ENCODE measurements at places on chromosomes 2 and 18.

GRCh38 chr2:139165041-139165440 is 384.9 kb upstream of the NXPH2 start:
- no peak for DNase-seq

DNA sequence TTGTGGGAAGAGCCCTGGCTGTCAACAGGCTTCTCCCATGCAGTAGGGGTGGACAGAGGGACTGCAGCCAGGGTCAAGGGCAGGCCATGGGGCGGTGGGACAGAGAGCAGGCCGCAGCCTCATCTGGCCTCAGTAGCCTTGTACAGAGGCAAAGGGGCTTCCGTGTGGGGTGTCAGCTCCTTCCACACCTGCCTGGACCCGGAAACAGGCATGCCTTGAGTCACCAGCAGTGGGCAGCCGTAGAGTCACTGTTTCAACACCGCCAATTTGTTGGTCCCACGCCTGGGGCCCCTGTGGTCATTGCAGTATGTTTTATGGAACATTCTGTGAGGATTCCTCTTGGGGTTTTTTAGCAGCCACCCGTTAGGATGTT is 173.0 kb downstream of the SMAD7 start:
- no peak for DNase-seq

DNA sequence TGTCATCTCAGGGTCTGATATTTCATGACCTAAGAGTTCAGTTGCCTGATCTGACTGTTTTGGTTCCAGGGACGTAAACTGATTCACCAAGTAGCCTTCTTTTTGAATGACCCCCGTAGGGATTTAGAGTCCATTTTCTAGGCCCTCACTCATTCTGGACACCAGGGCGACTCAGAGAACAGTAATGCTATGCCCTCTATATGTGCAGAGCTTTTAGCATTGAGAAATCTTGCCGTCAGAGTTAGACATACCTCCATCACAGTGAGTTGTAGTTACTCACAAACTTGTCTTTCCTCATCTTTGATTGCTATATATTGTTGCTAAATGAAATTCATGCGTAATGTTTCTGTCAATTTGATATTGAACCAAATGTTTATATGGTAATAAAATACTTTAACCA is 92.3 kb downstream of the OSBPL6 start:
- no peak for DNase-seq

DNA sequence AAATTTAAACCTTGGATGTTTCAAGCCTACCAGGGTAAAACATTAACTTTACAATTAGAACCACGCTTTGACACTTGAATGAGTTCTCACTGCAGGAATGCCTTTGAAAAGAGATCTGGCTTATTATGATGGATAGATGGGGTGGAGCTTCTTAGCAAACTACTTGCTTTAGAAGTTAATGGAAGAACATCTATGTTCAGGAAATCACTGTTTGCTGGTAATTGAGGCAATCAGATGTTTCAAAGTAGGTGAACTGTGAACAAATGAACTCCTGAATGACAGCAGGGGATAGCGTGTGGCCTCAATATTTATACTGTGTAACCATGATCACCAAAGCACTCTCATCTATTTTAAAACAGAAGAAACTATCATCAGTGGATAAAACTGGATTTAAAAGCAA is 383.6 kb downstream of the PIK3C3 start:
- DNase-seq, result no peak

GRCh38 chr2:150212722-150213171 is 274.7 kb downstream of the RND3 start:
- DNase-seq, result peak; percentile 43

DNA sequence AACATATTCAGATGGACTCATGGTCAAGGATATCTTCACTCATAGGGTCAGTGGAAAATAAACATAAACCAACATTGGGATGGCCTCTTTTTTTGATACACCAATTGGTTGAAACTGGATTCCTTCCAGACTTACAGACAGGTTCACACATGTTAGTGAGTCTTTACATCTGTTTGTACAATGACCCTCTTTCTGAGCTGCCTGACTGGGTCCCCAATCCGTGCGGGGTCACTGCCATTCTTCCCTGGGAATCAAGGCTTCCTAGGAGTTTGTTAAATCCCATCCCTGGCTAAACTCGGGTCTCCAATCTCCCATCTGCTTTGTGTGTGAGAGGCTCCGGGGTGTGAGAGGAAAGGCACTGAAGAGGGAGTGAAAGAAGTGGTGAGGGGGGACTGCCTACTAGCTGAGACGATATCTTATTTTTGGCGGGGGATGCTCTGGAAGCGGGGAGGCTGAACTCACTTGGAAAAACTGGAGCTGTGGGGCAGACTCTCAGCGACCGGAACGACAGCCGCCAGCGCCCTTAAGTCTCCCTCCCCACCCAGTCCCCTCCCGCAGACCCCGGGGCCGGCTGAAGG is 487 bp downstream of the STARD6 start:
- DNase-seq, result no peak

DNA sequence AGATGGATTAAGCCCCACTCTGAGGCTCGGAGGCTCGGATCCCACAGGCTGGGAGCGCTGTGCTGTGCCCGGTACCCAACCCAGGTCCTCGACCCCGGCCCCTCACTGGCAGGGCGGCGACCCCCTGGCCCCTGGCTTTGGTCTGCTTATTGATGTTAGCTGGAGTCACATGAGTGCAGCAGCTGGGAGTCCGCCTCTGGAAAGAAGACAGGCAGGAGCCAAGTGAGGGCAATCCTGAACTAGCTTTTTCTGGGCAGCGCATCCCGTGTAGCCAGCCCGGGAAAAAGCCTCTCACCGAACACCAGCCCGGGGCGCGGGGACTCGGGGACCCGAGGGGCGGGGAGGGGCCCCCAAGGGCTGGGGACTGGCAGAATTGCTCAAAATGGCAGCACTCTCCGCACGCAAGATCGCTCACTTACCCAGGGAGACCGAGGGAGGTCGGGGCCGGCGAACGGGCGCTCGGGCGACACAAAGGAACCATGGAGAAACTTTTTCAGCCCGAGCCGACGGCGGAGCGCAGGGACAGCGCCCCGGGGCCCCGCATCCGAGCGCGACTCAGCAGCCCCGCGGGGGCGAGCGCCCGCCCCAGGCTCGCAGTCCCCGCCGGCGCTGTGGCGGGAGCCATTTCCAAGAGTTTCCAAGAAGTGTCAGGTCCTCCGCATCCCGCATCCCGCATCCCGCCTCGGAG is 567 bp downstream of the TMEM200C start:
- no peak for DNase-seq

DNA sequence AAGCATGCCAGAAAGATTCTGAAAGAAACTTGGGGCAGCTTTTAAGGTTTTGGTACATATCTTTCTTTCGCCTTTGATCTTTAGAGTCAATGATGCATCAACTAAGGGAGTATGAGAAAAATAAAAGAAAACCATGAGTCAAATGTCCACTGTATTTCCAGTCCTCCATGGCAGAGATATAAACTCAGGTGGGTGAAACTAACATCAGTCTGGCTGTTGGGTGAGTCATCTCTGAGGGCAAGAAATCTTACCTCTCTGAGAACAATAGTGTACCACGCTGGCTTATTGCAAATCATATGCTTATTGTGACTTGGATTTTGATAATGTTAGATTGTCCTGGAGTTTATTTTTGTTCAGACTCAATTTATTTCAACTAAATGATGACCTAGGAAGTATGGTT is 521.0 kb downstream of the PLCL1 start:
- DNase-seq, result no peak

- no peak for DNase-seq
Observed at GRCh38 chr18:35306588-35307250, 16.7 kb upstream of the ZSCAN30 start.

GRCh38 chr2:30336084-30336483 is 104.8 kb downstream of the LBH start:
- DNase-seq, result no peak

All from GM03348 (cell line).